ENCODE measurements at places on chromosomes 12 and 14.

GRCh38 chr12:10663869-10664268 is 10.0 kb downstream of the STYK1 start:
- DNase-seq = no peak

DNA sequence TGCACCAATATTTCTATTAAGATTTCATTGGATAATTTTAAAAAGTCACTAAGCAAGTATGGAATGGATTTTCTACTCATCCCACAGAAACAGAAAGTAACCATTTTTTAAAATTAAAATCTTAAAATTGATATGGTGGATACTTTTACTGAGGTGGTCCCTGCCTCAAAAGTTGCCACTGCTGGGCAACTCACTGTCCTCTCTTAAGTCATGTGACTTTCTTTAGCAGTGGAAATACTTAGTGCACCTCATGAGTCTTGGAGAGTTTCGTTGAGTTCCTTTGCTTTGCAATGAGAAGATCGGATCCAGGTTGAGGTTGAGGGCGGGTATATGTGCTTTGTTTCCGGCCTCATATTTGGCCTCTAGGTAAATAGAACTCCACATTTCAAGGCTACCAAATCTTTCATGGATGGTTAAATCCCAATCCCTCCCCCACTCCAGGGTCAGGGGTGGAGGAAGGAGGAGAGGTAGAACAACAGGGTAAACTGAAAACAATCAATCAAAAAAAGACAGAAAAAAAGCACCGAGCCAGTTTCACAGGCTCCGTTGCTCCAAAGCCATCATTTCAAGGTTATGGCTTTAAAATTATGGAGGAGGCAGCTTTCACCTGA is 39.5 kb upstream of the DUSP6 start:
- no peak for DNase-seq

- DNase-seq = no peak
Measured at GRCh38 chr12:113470871-113471618, 626 bp downstream of the LHX5 start.

GRCh38 chr14:51684760-51685159 is 33.0 kb downstream of the FRMD6 start:
- DNase-seq = no peak

- peak; percentile 51 for DNase-seq
Measured at GRCh38 chr12:114166362-114166761, 200.2 kb upstream of the RBM19 start.

DNA sequence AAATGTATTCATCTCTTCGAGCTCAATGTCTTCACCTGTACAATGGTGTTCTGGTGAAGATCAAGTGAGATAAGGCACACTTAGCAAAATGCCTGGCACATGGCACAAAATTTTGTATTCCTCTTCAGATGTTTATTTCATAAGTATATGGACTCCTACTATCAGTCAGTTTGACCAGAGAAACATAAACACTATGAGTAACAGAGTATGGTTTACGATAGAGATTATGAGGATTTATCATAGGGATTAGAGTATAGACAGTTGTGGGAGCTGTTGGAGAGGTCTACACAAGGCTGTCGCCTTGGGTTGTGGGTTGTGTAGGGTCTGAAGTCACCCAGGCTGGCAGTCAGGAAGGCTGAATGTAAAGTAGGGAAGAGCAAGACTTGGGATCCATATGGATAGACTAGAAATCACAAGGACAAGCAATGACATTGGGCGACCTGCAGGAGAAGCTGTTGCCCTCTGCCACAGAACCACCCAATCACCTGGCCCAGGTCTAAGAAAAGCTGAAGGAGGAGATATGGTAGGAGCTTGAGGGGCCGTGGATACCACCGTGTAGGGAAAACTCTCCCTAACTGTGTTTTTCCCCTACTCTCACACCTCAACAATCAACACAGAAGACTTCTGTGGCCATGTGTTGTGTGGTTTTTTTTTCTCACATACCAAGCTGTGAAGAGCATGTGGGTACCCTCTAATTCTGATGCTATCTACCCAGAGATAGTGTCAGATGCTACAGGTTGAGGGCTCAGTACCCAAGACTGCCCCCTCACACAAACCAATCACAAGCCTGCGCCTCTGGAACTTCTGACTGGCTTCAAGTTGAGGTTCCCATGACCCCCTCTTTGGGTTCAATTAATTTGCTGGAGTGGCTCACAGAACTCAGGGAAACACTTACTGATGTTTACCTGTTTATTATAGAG is 27.2 kb upstream of the RESF1 start:
- DNase-seq = no peak

GRCh38 chr14:94412671-94413638 is 24.6 kb upstream of the SERPINA1 start:
- DNase-seq = no peak

DNA sequence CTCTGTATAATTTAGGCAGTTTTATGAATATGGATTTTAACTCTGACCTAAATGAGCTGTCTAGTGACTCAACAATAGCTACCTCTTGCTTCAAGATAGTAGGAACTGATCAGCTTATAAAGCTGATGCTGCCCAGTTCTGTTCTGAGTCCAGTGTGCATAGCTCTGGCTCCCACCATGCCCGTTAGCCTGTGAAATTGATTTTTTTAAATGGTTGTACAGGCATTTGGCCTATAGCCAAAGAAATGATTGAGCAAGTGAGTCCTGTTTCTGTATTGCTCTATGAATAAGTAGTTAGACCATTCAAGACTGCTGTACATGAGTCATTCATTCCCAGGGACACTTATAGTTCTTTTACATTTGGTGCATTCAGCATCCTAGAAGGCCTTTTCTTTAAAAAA is 36.4 kb downstream of the SAMD4A start:
- DNase-seq = no peak

DNA sequence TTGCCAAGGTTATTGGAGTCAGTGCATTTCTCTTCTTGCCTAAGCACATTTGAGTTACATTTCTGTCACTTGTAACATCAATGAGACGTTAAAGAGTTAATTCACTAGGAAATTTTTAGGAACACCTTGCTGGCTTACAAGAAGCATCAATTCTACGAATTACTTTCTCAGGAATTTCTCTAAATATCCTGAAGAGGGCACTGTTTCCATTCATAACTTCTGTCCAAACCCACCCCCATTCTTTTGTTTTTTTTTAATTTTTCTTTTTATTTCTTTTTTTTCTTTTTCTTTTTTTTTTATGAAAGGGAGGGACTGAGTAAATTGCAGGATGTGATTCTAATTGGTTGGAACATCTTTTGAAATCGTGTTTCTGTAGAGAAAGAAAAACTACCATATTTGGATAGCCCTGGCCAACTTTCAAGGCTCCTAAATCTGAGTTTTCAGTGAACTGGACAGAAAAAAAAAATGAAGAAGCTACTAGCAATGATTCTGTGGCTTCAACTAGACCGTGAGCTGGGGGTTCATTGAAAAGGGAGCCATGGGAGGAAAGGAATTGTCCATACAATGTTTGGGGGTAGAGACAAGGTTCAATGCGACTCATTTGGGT is 285.3 kb downstream of the DAD1 start:
- no peak for DNase-seq

DNA sequence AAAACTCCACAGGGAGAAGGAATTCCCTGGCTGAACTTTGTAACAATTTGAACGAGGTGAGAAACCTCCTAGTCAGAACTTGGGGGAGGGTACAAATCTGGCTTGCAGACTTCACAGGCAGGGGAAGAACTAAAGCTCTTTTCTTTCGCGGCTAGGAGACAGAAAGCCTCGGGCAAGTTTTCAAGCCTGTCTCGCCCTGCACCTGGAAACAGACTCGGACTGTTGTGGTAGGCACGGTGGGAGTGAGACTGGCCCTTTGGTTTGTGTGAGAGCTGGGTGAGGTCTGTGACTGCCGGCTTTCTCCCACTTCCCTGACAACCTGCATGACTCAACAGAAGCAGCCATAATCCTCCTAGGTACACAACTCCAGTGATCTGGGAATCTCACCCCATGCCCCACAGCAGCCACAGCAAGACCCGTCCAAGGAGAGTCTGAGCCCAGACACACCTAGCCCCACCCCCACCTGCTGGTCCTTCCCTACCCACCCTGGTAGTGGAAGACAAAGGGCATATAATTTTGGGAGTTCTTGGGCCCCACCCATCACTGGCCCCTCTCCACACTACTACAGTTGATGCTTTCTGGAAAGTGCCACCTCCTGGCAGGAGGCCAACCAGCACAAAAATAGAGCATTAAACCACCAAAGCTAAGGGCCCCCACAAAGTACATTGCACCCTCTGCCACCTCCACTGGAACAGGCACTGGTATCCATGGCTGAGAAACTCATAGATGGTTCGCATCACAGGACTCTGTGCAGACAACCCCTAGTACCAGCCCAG is 102.7 kb upstream of the ST8SIA1 start:
- no peak for DNase-seq

GRCh38 chr12:106358396-106359241 is 1.1 kb downstream of the POLR3B start:
- peak; percentile 30 for DNase-seq

DNA sequence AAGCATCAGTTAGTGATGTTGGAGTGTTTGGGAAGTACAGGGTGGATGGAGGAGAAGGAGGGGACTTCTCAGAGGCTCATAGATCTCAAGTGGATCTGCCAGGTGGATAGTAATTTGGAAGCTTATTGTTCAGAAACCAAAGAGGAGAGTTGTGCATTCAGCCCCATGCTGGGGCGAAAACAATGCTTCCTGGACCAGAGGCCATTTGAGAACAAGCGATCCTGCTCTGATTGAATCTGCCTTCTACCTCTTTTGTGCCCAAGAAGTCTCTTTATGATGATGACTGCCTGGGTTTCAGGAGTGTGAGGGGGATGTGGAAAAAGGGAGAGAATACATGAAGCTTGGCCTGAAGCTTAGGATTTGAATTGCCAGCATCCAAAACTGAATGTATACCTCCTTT is 110.8 kb upstream of the SRRM4 start:
- no peak for DNase-seq

DNA sequence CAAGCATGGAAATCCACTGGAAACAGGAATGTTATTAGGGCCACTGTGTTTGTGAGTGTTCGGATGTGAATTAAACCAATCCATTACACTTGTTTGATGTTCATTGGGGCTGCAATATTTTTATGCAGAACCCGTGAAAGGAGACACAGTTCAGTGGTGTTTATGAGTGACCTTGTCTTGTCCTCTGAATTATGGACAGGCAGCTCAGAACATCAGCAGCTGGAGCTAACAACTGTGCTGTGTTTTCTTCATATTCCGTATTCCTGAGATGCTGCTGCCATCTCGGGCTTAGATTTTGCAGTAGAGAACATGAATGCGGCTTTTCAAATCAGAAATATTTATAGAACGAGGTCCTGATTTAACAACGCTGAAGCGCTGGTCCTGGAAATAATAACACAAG is 20.3 kb upstream of the CACNA1C start:
- DNase-seq = no peak

DNA sequence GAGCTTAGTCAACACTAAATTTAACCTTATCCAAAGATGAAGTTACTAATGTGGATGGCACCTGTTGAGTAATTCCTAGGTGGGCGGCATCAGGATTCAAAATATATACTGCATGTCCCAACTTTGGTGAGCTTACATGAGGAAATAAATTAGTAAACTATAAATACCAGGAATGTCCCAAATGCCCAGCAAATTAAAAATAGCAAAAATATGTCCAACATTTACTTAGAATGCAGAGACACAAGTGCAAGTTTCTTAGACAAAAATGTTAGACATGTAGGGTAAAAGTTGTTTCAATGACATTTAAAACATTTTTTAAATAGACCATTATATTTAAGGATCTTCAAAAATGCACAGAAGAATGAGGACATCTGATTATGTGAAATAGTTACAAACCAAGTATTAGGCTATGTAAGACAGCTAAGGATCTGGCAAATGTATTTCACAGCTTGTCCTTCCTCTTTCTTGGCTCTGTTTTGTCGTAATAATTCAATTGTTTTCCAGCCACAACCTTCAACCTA is 115.9 kb downstream of the NAV3 start:
- DNase-seq = no peak

DNA sequence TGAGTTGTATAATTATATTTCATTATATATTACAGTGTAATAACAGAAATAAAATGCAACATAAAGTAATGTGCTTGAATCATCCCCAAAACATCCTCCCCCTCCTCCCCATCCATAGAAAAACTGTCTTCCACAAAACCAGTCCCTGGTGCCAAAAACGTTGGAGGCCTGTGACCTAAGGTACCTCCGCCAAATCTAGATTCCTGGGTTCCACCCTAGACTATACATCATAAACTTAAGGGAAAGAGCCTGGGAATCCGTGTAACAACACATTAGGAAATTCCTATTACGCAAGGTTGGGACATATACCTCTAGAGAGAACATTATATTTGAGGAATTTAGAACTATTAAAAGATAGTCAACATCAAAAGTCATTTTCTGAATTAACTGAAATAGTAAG is 38.0 kb downstream of the SPPL3 start:
- DNase-seq = no peak

DNA sequence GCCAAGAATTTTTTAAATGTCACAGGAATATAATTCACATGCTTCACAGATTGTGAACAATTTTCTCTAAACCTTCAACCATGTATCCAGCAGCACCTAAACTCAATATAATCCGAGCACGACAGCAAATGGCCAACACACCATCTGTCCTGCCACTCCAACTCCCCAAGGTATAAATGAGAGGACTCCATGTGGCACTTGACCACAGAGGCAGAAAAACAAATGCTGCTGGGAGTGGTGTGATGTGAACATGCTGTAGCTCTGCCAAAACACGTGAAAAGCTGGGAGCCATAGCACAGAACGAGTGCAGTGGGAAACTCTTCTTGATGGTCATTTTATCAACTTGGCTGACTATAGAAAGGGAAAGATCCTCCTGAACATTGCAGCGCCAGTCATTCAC is 70.9 kb downstream of the LLPH start:
- DNase-seq = no peak

DNA sequence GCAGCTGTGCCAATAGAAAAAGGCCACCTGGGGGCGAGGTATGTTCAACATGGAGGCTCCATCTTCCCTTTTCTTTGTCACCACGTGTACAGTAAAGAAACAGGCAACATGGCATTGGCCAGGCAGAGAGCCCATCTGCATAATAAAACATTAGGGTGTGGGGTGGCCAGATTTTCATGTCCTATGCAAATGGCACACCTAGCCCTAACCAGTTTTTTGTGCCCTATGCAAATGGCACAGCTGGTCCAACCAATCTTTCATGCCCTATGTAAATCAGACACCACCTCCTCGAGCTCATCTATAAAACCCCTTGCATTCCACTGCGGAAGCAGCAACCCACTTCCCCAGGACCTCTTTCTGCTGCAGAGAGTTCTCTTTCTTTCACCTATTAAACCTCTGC is 149.1 kb upstream of the RGS6 start:
- no peak for DNase-seq

DNA sequence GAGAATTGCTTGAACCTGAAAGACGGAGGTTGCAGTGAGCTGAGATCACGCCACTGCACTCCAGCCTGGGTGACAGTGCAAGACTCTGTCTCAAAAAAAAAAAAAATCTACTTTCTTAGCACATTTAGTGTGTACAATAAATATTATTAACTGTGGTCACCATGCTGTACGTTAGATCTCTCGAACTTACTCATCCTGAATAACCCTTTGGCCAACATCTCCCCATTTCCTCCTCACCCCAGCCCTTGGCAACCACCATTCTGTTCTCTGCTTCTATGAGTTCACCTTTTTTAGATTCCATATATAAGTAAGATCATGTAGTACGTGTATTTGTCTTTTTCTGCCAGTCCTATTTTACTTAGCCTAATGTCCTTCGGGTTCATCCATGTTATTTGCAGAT is 13.4 kb downstream of the FUT8 start:
- DNase-seq = no peak

- DNase-seq = no peak
Measured at GRCh38 chr12:102033991-102034745, 27.6 kb downstream of the WASHC3 start.

Measured in testis (tissue), 5 donors.